ENCODE measurements at places on chromosomes 1 and 21. TPM values are rescaled to one million over a fixed set of nuclear protein-coding genes. Genes with fewer than 3 reads are reported as not detected.

DNA sequence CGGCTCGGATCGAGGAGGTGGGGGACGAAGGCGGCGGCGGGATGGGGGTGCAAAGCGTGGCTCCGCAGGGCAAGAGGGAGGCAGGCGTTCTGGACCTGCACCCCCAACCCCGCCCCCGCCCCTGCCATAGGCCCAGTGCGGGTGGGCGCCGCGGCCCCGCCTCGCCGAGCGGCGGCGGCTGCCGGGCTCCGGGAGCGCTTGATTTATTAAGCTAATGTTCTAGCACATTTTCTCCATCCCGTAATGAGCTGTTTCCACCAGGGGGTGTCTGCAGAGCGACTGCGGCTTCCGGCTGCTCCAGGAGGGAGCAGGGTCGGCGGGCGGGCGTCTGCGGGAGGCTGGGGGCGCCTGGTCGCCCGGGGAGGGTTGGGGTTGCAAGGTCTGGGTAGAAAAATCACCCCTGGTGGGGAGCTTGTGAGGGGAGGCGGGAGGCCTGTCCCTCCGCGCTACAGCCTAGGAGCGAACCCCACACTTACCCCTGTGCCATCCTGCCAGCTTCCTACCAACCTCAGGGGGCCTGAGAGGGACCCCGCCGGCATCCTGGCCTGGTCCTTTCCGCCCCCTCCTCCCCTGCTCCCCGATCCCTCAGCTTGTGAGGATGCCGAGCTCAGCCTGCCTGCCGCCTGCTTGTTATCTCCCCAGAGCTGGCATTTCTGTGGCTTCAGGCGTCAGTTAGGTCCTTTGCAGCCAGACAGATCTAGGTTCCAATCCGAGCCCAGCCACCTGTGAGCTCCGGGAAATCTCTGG is 48.5 kb upstream of the ACOT11 start:
- DNase-seq, result peak; percentile 39

DNA sequence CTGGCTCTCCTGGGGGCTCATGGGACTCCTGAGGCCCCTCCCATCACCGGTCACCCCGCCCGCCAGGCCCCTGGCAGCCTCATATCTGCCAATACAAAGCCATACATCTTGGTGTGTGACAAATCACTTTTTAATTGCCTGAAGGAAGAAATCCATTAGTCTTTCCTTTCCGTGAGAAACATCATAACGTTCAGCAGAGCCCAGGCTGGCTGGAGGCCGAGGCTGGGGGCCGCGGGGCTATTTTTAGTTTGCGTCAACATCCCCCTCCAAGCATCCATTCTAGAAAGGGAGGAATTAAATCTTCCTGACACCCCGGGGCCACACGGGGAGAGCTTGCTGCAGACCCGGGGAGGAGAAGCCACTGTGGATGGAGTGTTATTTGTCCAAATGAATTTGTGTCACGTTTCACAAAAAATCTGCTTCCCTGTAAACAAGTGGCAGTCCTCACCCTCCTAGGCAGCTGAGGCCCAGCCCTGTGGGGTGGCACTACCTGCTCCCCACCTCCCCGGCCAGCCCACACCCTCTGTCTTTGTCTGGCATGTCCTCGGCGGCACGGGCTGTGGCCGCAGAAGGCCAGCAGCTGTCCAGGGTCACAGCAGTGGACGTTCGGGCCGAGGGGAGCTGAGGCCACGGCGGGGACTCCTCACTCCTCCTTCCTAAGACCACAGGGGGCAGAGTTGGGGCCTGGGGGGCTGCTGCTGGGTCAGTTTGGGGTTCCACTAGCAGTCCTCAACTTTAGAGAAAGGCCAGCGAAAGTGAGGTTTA is 236.9 kb upstream of the VAMP3 start:
- no peak for DNase-seq

DNA sequence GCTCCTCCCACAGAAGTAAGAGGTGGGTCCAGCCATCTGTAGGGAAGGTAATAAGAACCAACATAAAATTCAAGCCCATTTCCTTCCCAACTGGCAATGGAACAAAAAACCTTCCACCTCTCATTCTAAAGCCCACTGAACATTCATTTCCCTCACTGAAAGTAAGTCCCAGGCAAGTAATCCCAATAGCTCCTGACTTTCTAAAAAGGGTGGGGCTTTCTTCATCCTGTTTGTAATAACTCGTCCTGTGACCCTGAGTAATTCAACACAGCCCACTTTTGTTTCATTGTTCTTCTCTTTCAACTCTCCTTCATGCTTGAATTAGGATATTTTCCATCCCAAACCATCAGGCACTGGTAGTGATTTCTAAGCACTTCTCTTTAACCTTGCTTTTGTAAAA is 74.9 kb downstream of the DAB1 start:
- DNase-seq, result no peak

DNA sequence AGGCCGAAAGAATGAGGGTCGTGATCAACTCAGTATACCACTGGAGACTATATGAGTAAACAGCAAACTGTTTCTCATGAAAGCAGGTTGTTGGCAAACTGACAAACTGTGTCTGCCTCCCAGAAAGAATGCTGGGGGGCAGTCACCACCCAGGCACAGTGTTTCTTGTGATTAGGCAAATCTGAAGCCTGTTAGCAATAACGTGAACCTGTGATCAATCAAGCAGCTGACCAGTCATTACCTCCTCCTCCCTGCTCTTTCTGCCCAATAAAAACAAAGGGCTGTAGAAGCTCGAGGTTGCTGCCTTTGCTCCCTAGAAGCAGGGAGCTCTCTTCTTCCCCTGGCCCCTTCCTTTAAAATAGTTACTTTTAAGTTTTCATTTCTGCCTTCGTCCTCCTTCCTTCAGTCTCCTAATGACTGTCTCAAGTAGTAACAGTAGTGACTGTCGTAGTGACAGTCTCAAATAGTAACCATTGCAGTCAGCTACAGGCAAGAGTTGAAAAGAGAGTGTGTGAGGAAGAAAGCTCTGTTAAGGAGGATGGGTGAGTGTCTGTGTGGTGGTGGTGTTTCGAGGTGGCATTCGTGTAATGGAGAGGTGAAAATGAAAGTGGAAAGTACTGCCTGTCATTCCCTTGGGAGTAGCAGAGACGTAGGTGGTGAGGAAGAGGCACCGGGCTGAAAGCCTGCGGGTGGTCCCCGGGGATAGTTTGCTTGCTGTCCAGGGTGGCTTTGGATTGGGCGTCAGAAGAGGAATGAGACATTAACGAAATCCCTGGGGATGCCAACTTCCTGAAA is 14.5 kb downstream of the HHAT start:
- no peak for DNase-seq

DNA sequence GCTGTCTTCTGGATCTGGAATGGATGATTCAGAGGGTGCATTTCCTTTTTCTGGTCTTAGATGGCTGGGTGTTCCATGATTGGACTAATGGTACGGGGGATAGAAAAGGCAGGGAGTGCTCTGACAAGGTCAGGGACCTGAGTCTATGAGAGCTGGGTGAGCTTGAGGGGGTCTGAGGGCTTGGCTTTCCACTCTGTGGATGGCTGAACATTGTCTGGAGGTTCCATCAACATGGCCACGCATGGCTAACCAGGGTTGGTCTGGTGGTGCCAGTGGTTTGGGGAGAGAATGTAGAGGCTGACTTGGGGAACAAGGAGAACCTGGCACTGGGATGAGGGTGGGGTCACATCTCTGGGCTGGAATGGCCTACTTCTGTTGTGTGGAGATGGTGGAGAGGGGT is 41.5 kb upstream of the TSPAN2 start:
- no peak for DNase-seq

DNA sequence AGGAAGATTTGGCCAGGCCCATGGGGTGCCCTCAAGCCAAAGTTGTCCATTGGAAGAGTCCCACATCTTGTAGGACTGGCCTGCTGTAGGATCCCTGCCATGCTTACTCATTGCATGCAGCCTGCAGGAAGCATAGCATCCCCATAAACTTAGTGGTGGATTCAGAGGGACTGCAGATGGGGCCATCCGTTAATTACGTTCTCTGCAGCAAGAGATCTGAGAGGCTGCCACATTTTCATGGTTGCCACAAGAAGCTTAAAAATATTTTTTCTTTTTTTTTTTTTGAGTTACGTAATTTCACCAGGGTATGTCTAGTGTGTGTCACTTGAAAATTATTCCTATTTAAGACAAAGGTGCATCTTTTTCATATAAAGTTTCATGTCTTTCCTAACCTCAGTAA is 329.7 kb upstream of the USP24 start:
- no peak for DNase-seq

- DNase-seq, result no peak
Measured at GRCh38 chr1:25174363-25174729, 58.0 kb downstream of the SYF2 start.

GRCh38 chr21:14987370-14988170 is 77.2 kb downstream of the NRIP1 start:
- no peak for DNase-seq

DNA sequence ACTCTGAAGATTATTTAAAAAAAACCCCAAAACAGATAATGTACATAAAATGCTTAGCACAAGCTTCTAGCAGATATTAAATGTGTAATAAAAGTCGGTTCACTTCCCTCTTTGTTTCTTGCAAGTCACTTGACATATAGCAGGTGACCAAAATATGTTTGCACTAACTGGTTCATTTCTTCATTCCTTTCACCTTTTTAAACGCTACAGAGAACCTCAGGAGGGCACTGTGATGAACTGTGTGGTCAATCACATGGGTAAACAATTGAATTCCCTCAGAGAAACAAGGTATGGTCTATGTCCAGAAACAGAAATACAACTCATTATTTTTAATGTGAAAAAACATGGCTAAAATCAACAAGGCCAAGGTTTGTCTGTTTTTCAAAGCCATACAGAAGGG is 51.3 kb upstream of the BCL10 start:
- DNase-seq, result no peak

GRCh38 chr1:186899577-186899976 is 70.8 kb downstream of the PLA2G4A start:
- no peak for DNase-seq

DNA sequence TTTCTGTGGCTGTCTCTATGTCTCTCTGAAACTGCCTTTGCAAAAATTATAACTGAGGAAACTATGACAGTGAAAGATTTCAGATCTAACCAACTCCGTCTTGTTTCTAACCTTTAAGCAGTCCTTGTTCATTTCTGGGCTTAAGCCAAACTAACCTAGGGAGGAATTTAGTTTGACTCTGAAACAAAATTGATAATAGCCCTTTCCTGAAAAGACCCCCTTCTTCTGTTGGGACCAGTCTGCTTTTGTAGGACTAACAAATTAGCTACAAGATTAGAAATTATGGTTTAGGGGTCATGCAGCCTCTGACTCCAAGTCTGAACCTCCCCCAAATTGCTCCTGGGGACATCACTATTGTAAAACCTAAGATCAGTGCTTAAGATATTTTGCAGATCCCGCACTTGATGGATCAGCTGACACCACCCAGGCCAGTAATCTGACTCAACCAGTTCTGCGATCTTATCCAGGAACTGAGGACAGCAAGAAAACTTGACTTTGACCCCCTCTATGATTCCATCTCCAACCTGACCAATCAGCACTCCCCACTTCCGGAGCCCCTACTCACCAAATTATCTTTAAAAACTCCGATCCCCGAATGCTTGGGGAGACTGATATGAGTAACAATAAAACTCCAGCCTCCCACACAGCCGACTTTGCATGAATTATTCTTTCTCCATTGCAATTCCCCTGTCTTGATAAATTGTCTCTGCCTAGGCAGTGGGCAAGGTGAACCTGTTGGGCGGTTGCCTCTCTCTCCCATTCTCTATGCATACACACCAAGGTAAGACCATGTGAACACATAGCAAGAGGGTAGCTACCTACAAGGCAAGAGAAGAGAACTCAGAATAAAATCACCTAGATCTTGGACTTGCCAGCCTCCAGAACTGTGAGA is 11.1 kb upstream of the TRIM63 start:
- no peak for DNase-seq

DNA sequence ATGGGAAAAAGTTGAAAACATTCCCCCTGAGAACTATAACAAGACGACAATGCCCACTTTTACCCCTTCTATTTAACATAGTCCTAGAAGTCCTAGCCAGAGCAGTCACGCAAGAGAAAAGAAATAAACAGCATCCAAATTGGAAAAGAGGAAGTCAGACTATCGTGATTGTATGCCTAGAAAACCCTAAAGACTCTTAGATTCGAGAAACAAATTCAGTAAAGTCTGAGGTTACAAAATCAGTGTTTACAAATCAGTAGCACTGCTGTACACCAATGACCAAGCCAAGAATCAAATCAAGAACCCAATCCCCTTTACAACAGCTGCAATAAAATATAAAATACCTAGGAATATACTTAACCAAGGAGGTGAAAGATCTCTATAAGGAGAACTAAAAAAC is 72.4 kb downstream of the POU2F1 start:
- DNase-seq, result no peak

- DNase-seq, result peak; percentile 19
Measured at GRCh38 chr1:194289569-194290266, 1103.3 kb upstream of the B3GALT2 start.

- no peak for DNase-seq
Measured at GRCh38 chr1:68347415-68347814, 102.3 kb downstream of the RPE65 start.

GRCh38 chr1:31470794-31471315 is 57.8 kb downstream of the SERINC2 start:
- no peak for DNase-seq

GRCh38 chr1:190429141-190429540 is 48.5 kb downstream of the BRINP3 start:
- DNase-seq, result no peak

DNA sequence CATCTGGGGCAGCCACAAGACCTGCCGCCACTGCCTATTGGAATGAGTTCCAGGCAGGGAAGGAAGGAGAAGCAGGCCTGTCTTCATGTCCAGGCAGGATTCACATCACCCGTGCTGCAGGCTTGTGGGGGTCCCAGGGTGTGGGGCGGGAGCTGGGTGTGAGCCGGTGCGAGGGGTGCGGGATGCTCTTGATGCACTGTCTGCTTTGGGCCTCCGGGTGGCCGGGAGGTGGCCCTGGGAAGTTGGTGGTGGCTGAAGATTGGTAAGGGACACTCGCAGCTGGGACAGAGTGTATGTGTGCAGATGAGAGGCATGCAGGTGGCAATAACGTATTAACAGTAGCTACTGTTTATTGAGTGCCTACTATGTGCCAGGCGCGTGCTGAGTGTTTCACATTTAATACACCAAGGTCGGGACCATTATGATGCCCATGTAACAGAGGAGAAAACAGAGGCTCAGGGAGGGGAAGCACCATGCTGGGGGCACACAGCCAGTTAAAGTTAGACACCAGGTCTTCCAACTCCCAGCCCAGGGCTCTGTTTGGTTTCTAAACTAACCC is 3.3 kb downstream of the CROCC start:
- DNase-seq, result no peak

LMX1A gene
- not detected for total RNA-seq

RNU1-2 gene
- 1,570 TPM for total RNA-seq

EXTL1 gene
- total RNA-seq, result not detected

LCE6A gene
- not detected for total RNA-seq

RPE65 gene
- total RNA-seq, result not detected

FAM163A gene
- total RNA-seq, result not detected

WDR26 gene
- 118 TPM for total RNA-seq

Data from activated CD4-positive, alpha-beta memory T cell treated with anti-CD3 and anti-CD28 coated beads, Interleukin-2, amount 10 ng/mL, durations not matched to agents 7 days and 5 days (primary cell).